ENCODE measurements at places on chromosomes 11 and 22. TPM values are rescaled to one million over a fixed set of nuclear protein-coding genes. Genes with fewer than 3 reads are reported as not detected.

Gene TMA7B
- not detected for total RNA-seq

Gene NARS2
- 12.4 TPM for total RNA-seq

Gene OR5A1
- total RNA-seq: not detected

Gene FOSL1
- 72.1 TPM for total RNA-seq

Gene TTC38
- 58.1 TPM for total RNA-seq

Gene ADM2
- 0.05 TPM for total RNA-seq

Gene MISFA
- total RNA-seq: 0.91 TPM

Gene C11orf91
- total RNA-seq: not detected

All from SJSA1 (cell line).